ENCODE measurements at places on chromosomes 12 and 14.

GRCh38 chr14:32648434-32648833, 290.2 kb upstream of the NPAS3 start:
- no peak for DNase-seq

DNA sequence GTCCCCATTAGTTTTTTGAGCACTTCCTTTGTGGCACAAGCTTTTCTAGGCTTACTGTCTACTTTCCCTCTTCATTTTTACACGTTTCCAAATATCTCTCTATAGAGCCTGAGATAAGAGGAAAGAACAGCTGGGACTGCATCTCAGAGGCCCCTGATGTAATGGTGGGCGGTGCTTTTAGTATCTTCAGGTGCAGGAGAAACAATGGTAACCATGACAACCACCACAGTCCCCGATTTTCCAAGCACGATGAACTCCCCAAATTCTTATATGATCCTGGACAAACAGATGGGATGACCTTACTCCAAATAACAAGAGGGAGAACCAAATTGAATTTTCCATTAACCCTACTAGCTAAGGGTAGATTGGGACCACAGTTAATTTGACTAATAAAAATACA, 103.3 kb downstream of the AEBP2 start:
- DNase-seq: no peak

DNA sequence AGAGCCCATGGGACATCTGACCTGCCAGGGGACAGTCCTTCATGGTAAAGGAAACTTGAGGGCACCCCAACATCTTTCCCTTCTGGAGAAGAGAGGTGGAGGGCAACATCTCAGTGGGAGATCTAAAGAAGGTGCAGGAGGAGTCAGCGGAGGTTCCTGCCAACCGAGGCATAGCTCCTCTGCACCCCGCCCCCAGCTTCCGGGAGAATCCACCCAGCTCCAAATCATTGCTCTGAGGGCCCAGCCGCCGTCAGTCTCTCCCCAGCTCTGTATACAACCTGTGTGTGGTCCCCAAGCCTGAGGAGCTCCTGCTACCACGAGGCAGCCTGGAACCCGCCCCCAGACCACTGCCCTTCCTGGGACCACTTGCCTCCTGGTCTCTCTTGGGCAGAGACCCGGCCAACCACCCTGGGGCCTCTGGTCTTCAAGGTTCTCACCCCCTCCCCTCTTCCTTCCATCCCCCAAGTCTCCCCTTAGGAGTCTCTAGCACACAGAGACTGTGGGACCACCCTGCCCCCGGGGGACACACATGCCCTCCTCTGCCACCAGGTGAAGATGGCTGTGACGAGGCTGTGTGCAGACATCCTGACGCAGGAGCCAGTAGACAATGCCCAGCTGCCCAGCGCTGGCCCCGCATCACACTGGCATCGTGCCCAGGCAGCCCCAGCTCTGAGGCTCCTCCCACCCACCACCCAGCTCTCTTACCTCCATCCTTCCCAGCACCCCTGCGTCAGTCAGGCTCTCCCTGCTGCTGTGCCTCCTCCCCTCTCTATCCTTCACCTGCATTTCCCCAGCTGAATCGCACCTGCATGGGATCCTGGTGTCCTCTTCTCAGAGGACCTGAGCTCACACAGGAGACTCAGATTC, 13.0 kb upstream of the NUDT14 start:
- DNase-seq: no peak

DNA sequence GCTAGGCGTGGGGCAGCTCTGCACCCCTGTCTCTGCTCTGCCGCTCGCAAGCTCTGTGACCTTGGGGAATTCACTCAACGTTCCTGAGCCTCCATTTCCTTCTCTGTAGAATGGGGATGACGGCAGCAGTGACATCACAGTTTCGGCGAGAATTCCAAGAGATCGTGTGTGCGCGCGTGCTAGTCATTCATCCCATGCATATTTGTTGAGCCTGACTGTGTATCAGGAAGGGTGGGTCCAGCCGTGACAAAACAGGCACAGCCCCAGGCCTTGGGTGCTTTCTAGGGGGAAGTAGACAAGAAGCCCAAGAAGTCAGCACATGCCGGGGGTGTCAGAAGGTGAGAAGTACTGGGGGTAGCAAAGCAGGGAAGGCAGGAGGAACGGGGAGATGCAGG, 145.6 kb upstream of the NCOR2 start:
- no peak for DNase-seq

GRCh38 chr12:68370006-68370590, 37.9 kb upstream of the MDM1 start:
- no peak for DNase-seq

DNA sequence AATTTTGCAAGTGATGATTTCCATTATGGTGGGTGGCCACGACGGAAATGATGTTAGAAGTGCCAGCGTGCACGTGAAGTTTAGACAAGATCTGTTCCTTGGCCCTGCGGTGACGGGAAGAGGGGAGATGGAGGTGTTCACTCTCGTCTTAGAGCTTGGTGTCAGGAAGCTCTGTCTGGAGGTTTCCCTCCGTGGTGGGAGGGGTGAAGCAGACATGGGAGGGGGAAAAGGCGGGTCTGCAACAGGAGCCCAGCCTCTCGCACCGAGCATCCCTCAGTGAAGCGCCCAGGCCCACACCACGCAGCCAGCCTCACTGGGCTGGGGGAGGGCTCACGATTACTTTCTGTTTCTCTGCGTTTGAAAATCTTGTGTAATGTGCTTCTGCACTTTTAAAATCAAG, 26.3 kb downstream of the EML1 start:
- no peak for DNase-seq

- DNase-seq: no peak
These were observed 151.0 kb downstream of the SLC25A21 start for GRCh38 chr14:37021390-37021789.

- no peak for DNase-seq
These were observed 17.6 kb upstream of the SLC2A13 start for GRCh38 chr12:40123496-40123895.

GRCh38 chr12:53224897-53225634, 6.9 kb downstream of the RARG start:
- DNase-seq: no peak

GRCh38 chr12:120650233-120650690, 9.8 kb downstream of the CABP1 start:
- no peak for DNase-seq
